ENCODE measurements at places on chromosomes 5 and 9.

DNA sequence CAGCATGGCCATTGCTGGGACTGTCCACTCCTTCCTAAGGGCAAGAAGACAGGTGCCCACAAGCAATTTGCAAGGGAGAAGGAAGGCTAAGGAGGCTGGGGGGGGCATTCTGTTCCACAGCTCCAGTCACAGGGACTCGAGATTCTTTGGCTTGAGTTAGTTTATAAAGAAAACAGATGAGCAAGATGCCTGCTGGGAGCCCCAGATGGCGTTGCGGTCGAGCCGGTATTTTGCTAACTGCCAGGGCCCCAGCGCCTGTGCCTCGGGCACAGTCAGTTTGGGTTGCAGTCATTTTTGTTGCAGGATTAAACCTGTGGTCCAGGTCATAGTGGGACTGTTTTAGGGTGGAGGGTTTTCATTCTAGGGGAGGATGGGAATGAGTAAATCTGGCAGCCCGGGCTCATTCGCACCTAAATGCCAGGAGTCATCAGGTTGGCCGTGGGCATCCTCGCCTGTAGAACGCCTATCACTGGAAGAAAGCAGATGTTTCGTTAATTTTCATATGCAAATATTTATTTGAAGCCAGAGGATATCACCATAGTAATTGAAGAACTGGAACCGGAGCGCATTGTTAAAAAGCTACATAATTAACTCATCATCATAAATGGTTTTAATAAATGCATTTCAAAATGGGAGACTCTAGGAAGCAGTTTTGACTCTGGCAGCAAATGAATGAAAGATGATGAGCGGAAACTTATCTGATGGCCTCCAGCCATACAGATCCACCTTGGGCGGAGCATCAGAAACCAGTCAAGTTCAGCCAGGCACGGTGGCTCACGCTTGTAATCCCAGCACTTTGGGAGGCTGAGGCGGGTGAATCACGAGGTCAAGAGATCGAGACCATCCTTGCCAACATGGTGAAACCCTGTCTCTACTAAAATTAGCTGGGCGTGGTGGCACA lies 87.1 kb upstream of the FCN2 start:
- no peak for DNase-seq

- DNase-seq, result no peak
Measured at GRCh38 chr9:97307091-97307490, 368 bp upstream of the CCDC180 start.

- no peak for DNase-seq
Measured at GRCh38 chr5:151570058-151570457, 21.1 kb downstream of the FAT2 start.

DNA sequence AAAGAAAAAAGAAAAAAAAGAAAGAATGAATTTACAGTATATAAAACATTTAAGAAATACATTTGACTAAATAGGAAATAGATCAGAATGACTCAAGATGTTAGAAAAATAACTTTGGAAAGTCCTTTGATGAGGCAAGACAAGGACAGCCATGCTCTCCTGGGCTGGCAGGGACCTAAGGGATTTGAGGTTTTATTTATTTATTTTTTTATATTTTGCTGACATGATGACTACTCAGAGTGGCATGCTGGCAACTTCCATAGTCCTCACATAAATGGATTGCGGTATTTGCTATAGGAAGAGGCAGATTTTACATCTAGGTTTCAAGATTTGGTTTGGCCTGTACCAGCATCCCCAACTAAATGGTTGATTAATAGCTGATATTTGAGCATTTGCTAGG lies 17.7 kb downstream of the SLC28A3 start:
- DNase-seq, result no peak
